Caudate nucleus (tissue), 63 donors: ENCODE measurements at places on chromosomes 7 and 10.

DNA sequence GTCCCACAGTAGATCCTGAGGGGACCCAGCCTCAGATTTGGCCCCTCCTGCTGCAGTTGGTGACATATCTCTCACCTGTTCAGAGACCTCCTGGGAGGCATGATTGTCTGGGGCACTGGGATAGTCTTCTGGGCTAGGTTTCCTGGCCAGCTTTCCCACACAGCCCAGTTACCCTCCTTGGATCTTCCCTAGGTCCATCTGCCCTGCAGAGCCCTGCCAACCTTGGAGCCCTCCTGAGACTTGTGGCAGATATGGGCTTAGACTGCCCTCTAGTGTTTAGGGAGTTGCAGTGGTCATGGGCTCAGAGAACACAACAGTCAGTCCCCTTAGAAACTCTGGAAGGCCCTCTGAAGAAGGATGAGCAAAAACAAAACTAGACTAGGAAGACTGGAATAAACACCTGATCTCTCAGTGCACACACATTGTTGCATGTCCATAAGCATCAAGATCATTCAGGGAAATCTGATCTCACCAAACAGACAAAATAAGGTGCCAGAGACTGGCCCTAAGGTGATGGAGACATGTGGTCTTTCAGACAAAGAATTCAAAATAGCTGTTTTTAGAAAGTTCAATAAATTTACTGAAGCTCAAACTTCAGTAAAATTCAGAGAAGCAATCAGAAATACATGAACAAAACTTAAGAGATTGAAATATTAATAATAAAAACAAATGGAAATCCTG is 324.6 kb downstream of the ATRNL1 start:
- DNase-seq, result no peak

GRCh38 chr10:98045785-98046389 is 15.5 kb upstream of the CRTAC1 start:
- DNase-seq, result peak; percentile 13

- no peak for DNase-seq
These were observed 10.1 kb upstream of the GATA3 start for GRCh38 chr10:8044331-8044907.

GRCh38 chr10:24651923-24652322 is 71.8 kb downstream of the ARHGAP21 start:
- no peak for DNase-seq

- DNase-seq, result no peak
These were observed 47.8 kb upstream of the FIGNL1 start for GRCh38 chr7:50497968-50498367.

DNA sequence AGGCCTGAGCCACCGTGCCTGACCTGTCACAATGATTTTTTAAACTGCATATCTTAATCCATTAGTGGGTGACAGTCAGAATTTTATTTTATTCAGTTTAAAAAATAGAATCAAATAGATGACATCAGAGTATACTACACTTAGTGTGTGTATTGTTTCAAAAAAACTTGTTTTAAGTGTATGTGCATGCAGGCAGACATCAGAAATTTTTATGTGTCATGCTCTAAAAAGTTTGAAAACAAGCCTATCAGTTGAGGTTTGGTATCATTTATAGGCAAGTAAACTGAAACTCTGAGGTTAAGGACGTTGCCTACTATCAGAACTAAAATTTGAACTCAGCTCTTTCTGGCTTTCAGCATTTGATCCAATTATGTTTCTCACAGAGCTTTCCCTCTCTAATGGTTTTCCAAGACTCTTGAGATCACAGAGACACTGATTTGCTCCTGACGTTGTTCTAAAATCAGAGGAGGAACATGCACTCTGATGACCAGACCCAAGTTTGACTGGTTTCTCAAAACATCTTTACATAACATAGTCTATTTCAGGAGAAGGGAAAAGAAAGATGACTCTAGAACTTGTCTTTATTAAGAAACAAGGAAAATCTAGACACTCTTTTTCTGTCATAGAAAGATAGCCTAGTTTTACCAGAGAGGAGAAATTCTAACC is 188.6 kb downstream of the AUTS2 start:
- no peak for DNase-seq

DNA sequence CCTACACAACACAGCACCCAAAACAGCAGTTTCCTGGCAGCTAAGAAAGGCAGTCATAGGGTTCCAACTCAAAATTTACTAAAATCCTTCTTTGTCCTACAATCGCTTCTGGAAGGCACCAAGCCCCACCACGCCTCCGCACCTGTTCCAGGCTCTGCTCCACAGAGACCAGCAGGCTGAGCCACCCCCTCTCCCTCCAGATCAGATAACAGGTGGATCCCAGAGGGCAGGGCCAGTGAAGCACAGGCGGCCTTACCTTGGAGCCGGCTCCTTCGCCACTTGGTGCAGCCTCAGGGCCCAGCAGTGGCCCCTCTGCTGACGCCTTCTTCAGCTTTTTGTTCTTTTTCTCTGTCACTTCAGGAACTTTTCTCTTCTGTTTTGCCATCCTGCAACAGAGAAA is 33.0 kb downstream of the ZFAND2A start:
- no peak for DNase-seq

DNA sequence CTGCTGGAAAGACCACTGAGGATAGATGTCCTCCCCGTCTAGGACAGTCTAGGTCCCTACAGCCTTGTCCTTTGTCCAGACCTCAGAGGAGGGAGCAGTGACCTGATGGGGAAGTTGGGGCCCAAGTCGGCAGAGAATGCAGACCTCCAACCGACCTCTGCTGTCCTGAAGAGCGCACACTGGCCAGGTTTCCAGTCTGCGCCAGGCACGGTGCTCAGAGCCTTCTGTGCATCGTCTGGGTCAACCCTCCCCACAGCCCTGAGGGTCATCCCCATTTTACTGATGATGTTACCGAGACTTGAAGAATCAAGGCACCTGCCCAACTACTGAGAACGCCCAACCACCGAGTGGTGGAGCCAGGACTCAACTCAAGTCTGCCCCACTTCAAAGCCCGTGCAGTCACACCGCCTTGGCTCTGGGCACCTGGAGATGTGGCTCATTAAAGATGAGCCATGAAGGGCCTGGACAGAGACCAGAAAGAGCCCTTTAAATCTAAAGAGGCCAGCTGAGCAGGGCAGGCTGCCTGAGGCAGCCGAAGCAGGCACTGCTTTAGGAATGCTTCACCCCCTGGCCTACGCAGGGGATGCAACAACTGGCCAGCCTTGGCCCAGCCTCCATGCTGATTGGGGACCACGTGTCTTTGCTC is 4.4 kb downstream of the ITPRIP start:
- DNase-seq, result no peak

GRCh38 chr10:124745252-124745651 is 1.1 kb upstream of the FAM53B start:
- DNase-seq, result no peak

DNA sequence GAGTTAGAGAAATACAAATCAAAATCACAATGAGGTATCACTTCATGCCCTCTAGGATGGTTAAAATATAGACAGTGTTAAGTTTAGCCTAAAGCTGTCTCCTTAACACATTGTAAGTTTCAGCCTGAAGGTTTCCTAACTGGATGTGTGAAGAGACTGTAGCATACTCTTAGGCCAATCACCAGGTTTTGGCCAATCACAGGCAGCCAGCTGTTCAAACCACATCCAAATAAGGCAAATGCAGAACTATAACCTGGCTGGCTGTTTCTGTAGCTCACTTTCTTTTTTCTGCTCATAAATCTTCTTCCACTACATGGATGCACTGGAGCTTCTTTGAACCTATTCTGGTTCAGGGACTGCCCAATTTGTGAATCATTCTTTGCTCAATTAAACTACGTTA is 19.7 kb downstream of the ESYT2 start:
- no peak for DNase-seq

DNA sequence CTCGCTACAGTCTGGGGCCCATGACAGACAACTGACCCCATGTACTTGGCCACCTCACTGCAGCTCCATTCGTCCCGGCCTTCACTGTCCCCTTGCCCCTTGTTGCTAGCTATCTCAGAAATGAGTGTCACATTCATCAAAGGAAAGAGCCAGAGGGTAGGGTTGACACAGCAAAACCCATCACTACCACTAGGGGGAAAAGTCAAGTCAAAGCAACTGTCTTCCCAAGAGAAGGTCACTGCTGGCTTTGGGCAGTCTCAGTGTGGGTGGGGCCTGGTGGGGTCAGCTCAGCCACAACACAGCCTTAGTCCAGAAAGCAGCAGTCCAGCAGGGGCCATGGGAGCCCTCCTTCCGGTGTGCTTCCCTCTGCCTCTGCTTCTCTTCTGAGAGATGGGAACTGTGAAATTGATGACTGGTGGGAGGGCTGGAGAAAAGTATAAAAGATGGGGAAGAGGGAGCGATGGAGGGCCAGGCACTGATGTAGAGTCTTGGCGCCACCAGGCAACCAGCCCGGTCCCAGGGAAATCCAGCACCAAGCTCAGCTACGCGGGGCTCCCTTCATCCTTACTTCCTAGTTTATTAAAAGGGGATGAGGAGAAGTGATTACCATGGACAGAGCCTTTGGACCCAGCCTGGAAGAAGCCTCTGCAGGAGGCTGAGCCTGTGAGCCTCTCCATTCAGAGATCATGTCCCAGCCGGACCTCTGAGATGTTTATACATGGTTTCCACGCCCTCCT is 58.0 kb downstream of the PLXNA4 start:
- no peak for DNase-seq

GRCh38 chr10:122713091-122713885 is 13.6 kb upstream of the C10orf120 start:
- no peak for DNase-seq

GRCh38 chr7:157124690-157125089 is 14.0 kb upstream of the UBE3C start:
- no peak for DNase-seq

GRCh38 chr7:87342231-87342630 is 3.2 kb upstream of the CROT start:
- DNase-seq, result no peak

GRCh38 chr7:39033885-39034624 is 56.3 kb downstream of the POU6F2 start:
- no peak for DNase-seq

GRCh38 chr10:68543004-68543918 is 15.9 kb upstream of the SLC25A16 start:
- no peak for DNase-seq
